ENCODE measurements at places on chromosomes 7 and 10.

DNA sequence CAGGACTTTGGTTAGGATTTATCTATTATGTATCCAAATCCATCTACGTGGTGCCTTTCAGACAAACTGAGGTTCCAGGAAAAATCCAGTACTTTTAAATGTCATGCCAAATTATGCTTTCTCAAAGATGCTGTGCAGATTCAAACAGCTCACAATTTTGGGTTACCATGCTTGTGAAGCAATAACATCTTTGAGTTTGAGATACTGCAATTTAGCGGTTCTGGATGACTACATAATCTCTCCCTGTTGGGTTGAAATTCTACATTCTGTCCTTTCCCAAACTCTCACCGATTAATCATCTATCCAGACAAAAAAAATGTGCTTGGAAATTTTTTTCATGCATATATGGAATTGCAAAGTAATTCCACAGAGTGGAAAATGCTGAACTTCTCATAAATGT is 3.5 kb downstream of the RHOBTB1 start:
- DNase-seq: no peak

GRCh38 chr7:158317238-158318205 is 270.1 kb downstream of the PTPRN2 start:
- DNase-seq: no peak

DNA sequence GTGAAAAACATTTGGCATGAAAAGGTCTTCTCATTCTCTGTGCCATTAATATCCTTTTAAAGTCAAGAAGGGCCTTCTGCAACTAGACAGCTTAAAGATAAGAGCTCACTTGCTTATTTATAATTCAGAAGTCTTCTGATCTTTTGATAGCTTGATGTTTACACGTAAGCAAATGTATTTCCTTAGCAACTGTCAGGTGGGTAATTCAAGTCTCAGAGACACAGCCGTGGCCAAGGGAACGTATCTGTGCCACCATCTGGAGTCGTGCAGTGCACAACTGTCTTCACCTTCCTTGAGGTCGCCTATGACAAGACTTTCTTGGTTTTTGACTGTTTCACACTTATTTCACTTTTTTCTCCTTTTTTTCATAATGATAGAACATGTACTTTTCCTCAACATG is 4.0 kb upstream of the NEBL start:
- DNase-seq: no peak

DNA sequence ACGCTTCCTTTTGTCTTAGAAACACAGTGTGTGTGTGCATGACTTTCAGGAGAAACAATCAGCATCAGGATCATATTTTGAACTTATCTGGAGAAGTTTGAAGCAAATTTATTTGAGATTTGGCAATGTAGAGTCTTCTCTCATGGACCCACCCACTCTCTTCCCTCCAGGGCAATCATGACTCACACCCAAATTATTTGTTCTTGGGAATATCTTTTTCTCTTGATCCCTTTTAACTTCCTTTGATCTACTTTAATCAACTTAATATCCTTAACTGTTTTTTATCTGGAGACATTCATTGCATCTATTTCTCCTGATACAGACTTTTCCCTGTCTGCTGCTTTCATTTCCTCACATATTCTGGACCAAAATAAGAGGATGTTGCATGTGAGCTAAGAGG is 1174.3 kb downstream of the GATA3 start:
- DNase-seq: no peak

DNA sequence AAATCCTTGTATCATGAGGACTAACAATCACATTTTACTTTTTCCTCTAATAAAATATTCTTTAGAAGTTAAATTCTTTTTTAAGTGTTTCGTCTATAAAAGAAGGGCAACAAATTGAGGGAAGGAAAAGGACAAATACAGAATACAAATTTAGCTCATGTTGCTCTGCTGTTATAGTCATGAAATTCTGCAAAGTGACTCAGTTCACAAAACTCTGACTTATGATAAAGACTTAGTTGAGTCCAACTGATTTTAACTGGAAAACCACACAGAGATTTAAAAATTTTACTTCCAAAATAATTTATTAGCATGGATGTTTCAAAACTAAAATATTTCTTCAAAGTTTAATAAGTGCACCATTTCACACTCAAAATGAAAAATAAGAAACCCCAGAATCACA is 75.0 kb upstream of the GPR22 start:
- no peak for DNase-seq

DNA sequence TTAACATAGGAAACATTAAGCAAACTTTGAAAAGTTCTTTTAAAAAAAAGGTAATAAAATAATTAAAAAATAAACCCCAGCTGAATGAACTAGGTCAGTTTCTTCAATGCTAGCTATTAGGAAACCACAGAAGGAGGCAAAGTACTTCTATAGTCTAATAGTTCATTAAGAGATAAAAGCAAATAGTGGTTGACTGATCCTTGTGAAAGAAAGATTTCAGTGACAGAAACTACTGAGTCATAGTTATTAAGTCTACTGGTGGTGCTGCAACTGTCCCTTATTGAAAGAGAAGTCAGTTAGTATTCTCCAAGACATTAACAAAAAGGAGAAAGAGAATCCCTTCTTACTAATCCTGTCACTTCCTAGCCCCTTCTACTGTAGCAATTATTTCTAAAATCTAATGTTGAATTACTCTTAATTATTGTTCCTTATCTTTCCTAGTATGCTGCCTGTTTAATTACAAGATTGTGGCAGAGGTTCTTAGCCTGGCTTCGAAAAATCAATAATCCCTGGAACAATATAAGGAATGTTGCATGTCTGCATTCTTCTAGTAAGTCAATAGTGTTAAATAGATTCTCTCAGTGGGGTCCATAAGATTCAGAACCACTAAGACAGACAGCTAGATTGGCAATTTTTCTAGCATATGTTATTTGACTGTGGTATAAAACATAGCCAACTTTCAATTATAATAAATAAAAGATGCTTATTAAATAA is 18.2 kb downstream of the TCTN3 start:
- DNase-seq: no peak

DNA sequence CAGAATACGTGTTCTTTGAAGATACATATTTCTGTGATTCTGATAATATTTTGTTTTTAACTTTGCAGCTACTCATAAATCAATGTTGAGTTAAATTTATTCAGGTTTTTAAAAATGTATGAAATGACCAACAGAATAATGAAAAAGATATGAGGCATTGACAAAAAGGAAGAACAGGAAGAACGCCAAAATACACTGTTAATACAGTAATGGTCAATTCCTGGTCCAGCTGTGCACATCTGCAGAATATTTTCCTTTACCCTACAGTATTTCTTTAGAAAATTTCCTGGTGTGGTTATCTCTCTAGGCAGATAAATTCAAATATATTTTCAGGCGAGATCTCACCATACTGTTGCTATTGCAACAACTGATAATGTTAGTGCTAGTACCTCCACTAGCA is 203.2 kb upstream of the DGKB start:
- no peak for DNase-seq

- no peak for DNase-seq
Measured at GRCh38 chr10:129156406-129156805, 310.6 kb upstream of the MGMT start.

DNA sequence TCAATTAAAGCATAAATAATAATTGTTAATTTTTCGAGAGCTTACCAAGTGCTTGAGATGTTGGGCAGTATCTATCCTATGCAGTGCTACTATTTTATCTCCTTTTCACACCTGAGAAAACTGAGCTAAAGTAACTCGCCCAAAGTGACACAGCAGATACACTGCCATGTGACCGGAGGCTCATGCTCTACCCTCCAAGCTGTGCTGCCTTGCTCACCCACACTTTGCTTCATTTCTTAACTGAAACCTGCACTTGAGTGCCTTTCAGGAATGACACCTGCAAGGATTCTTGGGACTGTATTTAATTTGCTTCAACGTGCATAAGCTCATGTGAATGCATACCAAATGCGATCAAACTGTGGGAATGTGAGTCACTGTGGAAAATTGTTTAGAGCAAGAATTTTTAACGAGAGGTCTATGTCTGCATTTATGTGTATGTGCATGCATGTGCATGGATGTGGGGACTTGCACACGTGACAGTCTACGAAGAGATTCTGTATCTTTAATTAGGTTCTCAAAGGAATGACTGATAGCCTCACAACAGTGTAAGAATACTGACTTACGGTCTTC is 119.2 kb downstream of the ADCYAP1R1 start:
- no peak for DNase-seq

DNA sequence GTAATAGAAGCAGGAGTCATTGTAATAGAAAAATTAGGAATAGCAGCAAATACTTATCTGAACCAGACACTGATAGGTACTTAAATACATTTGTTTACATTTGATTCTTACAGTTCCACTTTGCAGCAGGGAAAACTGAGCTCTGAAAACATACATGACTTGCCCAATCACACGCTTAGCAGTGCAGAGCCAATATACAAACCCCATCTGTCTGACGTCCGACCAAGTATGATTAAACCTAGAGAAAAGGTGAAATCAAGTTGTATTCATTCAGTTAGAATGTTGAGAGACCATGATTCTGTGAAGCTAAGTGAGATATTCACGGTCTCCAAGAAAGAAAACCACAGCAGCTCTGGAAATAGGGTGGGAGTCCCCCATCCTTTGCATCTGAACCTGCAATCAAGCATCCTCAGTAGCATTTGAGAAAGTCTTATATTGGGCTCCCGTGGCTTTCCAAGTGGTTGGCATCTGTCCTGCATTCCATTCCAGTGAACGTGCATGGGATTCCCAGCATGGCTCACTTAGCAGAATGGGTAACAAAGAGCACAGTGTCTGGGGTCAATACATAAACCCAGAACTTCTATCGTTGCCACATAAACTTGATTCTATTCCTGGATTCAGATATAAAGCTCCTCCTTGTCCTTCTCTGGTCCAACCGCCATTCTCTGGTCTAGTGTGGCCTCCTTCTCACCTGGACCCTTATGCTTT is 148.7 kb upstream of the RSU1 start:
- no peak for DNase-seq

DNA sequence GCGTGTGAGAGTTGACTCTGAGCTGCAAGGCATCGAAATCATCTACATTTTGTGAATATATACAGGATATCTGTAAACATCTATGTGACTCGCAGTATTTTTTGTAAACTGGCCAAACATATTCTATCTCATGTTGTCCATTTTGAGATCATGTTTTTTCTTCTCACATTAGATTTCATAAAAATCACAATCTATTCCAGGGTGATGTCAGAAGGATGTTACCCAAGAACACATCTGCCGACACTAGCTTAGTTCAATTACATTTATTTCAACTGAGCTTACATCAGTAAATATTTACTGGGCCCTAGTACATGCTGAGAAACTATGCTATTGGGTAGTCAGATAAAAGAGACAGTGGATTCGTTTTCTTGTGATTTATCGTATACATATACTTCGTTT is 2.5 kb upstream of the BUB3 start:
- DNase-seq: no peak

GRCh38 chr10:53325066-53325465 is 552.5 kb upstream of the MBL2 start:
- no peak for DNase-seq

- no peak for DNase-seq
Measured at GRCh38 chr7:104306793-104307192, 21.6 kb upstream of the LHFPL3 start.

GRCh38 chr7:132232406-132232805 is 343.9 kb downstream of the PLXNA4 start:
- DNase-seq: no peak

DNA sequence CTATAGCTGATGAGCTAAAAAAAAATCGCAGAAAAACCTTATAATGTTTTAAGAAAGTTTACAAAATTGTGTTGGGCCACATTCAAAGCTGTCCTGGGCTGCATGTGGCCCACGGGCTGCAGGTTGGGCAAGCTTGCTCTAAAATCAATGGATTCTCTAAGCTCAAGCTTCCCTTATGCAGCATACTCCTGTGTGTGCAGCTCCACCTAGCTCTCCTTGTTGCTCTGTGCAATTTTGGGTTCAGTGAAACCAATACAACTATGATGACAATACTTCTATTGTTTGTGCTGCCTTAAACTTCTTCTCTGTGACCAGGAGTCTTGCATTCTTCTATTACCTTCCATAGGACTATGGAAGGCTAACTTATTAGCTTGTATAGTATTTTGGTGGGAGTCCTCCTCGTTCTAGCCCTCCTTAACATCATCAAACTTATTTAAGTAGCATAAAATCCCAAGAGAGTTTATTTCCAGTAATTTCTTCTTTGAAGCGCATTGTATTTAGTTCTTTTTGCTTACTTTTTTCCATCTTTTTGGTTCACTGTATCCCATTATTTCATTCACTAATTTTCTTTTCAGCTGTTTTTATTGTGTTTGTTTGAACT is 170.9 kb upstream of the SMIM30 start:
- no peak for DNase-seq

GRCh38 chr10:49096890-49097445 is 18.4 kb downstream of the VSTM4 start:
- no peak for DNase-seq

GRCh38 chr10:60031664-60032063 is 125.3 kb upstream of the CCDC6 start:
- no peak for DNase-seq

DNA sequence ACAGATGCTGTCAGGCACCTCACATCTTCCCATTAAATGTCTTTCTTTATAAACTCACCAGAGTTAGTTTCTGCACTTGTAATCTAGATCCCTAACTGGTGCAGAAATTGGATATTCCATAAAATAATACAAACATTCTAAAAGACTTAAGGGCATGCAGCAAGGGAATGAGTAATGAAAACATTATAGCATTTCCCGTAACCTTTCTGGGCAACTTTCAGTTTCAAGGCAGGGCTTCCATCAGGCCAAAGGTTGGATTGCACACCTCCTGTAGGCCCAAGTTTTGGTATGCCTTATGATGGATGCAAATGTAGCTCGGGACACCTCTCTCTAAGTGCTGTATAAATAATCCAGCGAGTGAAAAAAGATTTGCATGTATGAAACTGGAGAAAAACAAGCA is 129.9 kb upstream of the LYZL2 start:
- no peak for DNase-seq
